ENCODE measurements at places on chromosomes 5 and 9.

DNA sequence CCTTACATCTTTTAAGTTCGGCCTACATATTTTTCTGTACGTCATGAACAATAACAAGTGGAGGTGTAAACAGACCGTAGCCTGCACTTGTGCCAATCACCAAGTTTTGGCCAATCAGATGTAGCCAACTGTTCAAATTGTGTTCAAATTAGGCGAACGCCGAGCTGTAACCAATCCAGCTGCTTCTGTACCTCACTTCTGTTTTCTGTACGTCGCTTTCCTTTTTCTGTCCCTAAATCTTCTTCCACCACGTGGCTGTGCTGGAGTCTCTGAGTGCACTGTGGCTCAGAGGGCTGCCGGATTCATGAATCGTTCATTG, 26.4 kb downstream of the TRIM14 start:
- DNase-seq: no peak

- DNase-seq: no peak
These were observed 173.4 kb downstream of the PPP2R2B start for GRCh38 chr5:146704949-146705665.

- no peak for DNase-seq
These were observed 101.9 kb upstream of the PARP8 start for GRCh38 chr5:50564558-50564957.

- no peak for DNase-seq
These were observed 4.4 kb downstream of the SNX18 start for GRCh38 chr5:54521856-54522479.

- DNase-seq: peak; percentile 40
These were observed 166.4 kb downstream of the TLE1 start for GRCh38 chr9:81522716-81523551.

DNA sequence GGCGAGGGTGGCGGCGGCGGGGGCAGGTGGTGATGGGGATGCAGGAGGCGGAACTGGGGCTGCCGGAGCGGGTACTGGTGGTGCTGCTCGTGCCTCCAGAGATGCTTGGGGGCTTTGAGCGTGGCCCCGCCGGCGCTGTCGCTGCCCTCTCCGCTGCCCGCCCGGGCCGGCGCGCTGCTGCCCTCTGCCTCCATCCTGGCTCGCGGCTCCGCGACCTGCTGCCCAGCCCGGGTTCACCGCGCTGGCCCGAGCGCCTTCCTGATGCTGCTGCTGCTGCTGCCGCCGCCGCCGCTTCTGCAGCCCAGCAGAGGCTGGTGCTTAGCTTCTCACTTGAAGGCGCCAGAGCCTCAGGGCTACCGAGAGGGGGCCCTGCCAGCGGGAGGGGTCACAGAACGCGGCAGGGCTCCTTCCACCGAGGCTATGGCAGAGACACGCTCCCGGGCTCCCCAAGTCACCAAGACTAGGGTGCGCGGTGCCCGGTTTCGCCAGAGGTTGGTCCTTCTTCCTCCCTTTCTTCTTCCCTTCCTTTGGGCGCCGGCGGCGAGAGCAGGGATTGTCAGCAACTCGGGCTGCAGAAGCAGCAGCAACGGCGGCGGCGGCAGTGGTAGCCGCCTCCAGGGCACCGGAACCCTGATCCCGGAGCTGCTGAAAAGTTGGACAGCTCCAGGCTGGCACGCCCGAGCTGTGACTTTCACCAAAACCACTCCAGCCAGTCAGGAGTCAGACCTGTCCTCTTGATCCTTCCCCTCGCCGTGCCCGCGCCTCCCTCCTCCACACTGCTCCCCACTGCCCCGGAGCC, at the start of gene PDE4D:
Gene PDE4D, minus strand, starts transcription at position 298 of the 799 bp plus-strand sequence.
- DNase-seq: peak; percentile 15
